ENCODE measurements at places on chromosomes 2 and 18.

GRCh38 chr2:34332813-34333212 is 733.7 kb upstream of the FAM98A start:
- DNase-seq: no peak

DNA sequence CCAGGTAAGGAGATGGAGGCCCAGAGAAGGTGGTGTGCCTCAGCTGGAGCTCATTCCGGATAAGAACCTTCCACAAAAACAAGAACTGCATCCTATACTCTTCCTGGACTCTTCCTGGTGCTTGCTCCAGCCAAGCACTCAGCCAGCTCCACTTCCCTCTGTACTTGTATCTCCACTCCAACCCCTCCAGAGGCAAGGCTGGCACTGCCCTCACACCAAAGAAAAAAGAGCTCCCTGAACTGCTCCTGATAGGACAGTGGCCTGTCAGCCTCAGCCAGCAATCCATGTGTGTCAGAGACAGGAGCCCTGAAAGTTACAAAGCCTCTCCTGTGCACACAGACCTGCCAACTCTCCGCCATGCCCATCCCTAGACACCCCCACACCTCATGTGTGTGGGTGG is 248.1 kb downstream of the CELF4 start:
- no peak for DNase-seq

DNA sequence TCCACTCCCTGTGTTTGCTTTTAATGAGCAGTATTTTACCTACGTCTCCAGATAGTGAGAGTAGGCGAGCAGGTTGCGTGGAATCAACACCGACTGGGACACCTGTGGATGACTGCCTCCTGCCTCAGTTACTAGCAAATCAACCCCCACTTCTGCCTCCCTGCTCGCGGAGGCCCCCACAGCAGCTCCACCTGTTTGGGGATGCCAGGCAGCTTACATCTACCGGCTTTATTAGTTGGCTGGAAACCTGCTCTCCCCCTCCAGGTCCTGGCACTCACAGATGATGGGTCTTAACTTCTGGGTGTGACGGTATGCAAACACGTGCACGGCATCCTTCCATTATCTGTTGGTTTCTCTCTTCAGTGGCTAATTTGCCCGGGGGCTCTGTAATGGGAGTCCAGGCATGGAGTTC is 164.4 kb upstream of the SESTD1 start:
- no peak for DNase-seq

DNA sequence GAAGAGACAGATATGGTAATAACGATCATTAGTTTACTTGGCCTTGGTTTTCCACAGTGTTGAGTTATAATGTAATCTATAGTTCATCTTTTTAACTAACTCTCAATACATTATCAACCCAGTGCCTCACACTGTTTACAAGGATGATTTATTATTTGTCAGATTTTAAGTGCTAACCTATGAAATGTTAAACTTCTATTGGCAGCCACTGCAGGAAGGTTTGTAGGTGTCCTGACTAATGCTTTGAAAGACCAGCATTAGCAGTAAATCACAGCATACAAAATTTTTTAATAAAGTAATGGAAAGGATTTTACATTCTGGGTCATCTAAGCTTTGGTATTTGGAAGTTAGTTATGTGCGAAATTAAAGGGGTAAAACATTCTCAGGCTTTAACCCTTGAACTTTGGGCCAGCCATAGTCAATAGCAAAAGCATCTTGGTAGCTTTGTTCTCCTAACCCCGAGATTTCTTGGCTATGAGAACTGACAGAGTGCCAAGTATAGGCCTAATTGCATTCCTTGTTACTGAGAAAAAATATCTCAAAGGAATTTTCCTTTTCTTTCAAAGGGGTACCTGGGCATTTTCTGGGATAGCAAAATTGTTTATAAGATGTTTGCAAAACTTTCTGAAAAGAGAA is 30.6 kb downstream of the SPATS2L start:
- DNase-seq: no peak

DNA sequence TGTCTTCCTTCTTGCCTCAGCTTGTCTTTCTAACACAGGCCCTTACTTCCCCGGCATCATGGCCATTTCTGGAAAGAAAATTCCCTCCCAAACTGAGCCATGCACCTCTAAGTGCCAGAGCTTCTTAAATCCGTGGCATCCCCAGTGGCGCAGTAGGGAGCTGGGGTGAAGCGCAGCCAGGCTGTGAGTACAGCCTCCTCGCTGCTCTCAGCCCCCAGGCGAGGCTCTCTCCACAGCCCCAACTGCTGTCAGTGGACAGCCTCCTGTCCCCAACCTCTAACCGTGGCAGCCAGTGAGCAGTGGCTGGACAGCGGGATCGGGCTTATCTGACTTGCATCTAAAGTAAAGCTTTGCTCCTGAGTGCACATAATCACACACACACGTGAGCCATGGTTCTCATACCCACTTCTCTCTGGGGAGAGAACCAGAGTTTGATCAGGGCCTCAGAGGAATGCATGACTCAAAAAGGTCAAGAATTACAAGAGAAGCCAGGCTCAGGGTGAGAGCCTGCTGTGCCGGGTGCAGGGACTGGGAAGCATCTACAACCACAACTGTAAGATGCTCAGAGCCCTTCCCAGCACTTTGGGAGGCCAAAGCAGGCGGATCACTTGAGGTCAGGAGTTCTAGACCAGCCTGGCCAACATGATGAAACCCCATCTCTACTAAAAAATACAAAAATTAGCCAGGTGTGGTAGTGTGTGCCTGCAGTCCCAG is 50.7 kb downstream of the SFXN5 start:
- DNase-seq: no peak

DNA sequence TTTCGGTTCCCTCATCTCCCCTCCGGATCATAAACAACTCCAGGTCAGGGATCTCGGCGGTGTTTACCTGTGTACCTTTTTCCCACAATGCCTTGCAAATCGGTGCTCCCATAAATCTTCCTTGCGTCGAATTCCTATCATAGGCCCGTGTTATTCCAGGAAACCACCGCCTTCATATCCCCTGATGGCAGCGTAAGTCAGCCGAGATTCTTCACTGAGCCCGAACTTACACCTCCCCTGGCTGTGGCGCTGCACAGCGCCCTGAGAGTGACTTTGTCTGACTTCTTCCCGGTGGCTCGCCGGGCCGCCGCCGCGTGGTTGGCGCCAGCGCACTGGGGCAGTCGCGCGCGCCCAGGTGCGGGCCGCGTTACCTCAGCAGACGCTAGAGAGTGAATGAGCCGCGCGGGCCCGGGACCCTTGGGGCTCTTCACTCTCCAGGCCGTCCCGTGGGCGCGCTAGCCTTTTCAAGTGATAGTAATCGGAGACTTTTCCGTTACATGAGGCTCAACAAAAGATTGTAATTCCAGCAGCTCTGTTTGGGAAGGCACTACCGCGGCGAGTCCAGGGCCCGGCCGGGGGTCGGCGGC is 101.6 kb downstream of the SPTBN1 start:
- peak; percentile 79 for DNase-seq

DNA sequence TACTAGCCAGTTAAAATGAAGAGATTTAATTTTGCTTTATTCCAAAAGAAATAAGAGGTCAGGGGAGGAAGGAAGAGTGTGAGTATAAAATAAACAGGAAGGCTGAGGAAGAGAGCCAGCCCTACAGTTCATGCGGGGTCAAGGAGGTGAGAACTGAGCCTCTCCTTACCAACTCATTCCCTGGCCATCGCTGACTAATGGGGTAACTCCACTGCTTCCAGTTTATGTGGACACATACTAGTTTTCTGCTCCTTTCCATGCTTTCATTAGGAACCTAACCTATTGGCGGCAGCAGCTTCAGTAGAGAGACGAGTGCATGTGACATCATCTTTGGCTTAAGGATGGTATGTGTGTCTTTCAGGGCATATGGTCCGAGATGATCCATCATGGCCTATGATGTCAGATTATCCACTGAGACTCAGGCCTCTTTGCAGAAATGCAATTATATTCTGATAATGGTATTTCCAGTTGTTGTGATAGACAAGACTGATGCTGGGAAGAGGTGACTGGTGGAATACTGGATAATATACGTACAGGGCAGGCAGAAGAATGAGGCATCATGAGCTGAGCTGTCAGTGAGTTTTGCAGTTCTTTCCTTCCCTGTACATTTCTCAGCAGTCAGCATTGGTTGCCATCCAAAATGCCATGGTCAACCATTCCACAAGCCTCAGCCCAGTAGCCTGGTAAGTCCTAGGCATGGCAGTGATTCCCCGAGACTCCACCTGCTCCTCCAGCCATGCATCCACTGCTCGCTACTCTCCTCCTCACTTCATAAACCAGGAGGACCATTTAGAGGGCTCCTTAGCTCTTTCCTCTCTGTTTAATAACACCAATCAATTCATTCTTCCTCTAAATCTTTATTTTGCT is 184.6 kb upstream of the OSR1 start:
- DNase-seq: no peak

DNA sequence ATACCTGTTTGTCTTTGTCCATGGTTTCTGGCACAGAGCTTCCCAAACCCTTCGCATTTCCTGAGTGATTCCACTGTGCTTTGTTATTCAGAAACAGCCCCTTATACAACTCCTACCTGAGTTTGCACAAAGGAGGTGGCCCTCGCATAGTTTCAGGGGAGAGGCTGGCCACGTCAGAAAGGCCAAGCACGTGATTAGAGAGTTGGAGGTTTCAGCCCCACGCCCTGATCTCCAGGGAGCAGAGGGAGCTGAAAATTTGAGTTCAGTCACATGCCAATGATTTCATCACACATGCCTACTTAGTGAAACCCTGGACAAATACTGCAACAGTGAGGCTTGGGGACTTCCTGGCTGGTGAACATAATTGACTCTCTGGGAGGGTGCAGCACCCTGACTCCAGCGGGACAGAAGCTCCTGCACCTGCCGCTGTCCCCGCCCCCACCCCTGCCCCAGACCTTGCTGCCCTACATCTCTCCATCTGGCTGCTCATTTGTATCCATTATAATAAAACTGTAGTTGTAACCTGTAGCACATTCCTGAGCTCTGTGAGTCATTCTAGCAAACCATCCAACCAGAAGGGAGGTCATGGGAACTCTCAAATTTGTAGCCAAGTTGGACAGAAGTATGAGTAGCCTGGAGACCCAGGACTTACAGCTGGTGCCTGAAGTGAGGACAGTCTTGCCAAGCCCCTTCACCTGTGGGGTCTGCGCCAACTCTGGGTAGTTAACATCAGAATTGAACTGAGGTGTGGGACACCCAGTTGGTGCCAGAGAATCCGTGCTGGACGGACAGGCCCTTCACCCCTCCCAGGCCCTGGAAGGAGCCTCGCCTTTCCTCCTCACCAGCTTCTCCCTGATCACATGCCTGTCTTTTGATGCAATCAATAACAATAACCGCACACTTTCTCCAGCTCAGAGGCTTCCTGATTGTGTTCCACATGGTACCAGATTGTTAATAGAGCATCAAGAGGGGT is 224.3 kb downstream of the ANAPC1 start:
- DNase-seq: no peak

DNA sequence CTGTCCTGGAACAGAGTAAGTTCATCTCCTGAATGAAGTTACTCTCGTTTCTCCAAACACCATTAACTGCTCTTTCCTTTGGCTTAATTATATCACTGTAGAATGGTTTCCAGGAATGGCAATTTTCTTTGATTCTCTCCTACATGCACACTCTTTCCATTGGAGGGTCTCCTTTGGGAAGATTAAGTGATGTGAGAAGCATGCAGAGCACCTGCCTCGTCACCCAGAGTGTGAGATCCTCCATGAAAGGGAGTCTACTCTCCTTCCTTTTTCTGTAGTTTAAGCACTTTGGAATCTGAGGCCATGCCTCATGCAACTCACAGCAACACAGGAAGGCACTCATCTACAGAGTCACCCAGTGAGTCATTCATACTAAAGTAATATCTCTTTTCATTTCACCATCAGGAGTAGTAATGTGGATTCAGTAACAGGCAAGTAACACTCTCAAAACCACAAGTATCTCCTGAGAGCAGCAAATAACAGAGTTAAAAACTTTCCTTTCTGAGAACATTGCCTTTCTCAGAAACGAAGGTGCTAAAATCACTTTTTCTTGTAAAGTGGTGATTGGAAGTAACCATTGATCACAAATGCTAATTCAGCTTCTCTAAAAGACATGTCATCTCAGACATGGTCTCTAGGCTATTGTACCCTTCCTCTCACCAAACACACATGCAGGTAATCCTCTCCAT is 52.8 kb upstream of the IL1RL1 start:
- no peak for DNase-seq

DNA sequence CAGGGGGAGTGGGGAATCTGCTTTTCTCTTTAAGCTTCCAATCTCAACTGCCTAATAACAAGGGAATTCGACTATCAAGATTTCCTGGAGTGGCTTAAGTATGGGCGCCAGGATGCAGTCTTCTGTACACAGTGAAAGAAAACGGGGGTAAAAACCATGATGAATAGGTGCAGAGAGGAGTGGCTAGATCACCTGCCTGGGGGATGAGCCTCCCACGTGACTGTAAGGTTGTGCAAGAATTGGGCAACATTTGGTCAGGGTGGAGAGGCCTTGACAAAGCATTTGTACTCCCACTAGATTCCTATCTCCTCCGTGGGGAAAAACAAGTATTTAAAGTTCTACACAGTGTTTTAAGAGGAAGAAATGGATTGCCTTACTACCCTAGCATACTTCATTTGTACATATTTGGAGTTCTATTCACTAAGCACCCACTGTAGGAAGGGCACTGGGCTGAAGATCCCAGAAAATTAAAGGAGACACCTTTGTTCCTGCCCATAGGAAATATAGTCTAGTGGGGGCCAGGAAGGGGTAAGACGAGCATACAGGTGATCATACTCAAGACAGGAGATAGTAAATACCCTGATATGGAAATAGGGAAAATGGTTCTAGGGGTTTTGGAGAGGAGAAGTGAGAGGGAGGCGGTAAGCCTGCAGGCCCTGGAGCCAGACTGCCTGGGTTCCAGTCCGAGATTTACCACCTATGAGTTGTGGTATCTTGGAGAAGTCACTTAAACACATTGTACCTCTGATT is 29.2 kb downstream of the EPAS1 start:
- DNase-seq: no peak

DNA sequence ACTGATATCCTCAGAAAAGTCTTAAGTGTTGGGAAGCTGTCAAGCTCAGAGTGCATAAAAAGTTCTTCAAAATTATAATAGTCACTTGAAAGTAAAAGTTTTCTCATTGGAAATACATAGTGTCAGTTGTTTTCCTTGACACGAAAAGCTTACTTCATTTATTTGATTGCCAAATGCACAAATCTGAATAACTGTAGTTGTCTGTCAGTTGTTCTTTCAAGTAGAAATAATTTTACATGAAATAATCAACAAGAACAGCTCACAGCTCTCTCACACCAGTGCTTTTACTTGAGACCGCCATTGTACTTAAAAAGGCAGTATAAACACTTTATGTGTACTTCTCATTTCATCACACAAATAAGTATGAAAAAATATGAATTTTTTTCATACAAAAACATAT is 163.3 kb upstream of the NXPH2 start:
- DNase-seq: no peak

- DNase-seq: no peak
Observed at GRCh38 chr2:69779258-69780001, 37.5 kb downstream of the ANXA4 start.

All from CD4-positive, alpha-beta T cell treated with Interleukin-17A for 1 hour (primary cell).